ENCODE measurements at places on chromosomes 3 and 15. TPM values are rescaled to one million over a fixed set of nuclear protein-coding genes. Genes with fewer than 3 reads are reported as not detected.
A peak's percentile ranks its signal among the peaks of the same experiment; 100 is the strongest.

FRMD5 gene
- total RNA-seq: not detected

PIGZ gene
- 3.5 TPM for total RNA-seq

DNA sequence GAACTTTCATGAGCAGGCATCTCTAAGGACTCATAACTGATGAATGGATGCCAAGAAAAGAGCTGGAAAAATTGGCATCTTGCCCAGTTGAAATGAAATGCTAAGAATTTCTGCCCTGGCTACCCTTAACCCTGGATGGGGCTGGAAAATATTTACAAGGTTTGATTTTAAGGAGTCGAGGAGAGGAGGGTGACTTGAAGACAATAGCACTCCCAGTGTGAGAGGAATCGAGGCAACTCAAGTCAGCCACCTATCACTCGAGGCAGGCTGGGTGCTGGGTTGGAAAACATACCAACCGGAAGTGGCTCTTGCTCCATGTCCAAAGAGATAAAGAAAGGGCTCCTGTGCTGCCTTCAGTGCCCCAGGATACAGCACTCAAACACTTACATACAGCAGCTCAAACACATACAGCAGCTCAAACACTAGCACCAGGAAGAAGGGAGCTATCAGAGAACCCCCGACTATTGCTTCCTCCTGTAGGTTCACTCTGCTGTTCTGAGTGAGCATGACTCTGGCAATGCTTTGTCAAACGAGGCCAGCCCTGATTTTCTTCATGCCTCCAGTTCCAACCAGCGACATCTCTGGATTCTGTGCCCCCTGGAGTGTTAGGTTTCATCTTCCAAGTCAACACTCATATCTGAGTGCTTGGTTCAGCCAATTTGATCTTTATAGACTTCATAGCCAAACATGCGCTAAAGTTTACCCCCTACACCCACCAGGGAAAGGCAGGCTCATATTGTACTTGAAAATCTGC lies 4.9 kb downstream of the PRICKLE2 start:
- H3K27me3 ChIP-seq: no peaks in the 10 kb centered on the region
- no peak for DNase-seq
- H3K36me3 ChIP-seq: no peaks in the 10 kb centered on the region
- peak overlapping the region; percentile 35 for H3K27ac ChIP-seq

GRCh38 chr3:2944628-2945027 lies 165.5 kb downstream of the IL5RA start:
- no peaks in the 10 kb centered on the region for H3K4me1 ChIP-seq
- H3K4me3 ChIP-seq: no peak overlapping the region
- no peaks in the 10 kb centered on the region for H3K36me3 ChIP-seq
- DNase-seq: no peak

DNA sequence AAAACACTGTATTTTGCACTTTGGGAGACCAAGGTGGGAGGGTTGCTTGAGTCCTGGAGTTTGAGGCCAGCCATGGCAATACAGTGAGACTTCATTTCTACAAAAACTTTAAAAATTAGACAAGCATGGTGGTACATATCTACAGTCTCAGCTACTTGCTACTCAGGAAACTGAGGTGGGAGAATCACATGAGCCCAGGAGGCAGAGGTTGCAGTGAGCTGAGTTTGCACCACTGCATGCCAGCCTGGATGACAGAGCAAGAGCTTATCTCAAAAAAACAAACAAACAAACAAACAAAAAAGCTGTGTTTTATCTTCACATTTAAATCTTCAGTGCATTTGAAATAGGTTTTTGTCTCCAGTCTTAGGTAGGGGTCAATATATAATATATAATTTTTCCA lies 4.8 kb upstream of the SLC9C1 start:
- H3K4me1 ChIP-seq: peaks cover 24% of the 10 kb centered on the region
- no peak overlapping the region for H3K4me3 ChIP-seq
- no peaks in the 10 kb centered on the region for H3K27me3 ChIP-seq
- DNase-seq: no peak
- H3K27ac ChIP-seq: no peak overlapping the region
- H3K36me3 ChIP-seq: no peaks in the 10 kb centered on the region

GRCh38 chr15:80587816-80588456 lies 107.2 kb upstream of the ABHD17C start:
- H3K4me1 ChIP-seq: peaks cover 28% of the 10 kb centered on the region
- H3K27me3 ChIP-seq: no peaks in the 10 kb centered on the region
- H3K4me3 ChIP-seq: no peak overlapping the region
- DNase-seq: no peak

SMAD6 gene
- 1.7 TPM for total RNA-seq

GRCh38 chr3:161598639-161599038 lies 102.0 kb downstream of the OTOL1 start:
- DNase-seq: no peak
- no peaks in the 10 kb centered on the region for H3K27me3 ChIP-seq
- H3K4me1 ChIP-seq: no peaks in the 10 kb centered on the region
- no peaks in the 10 kb centered on the region for H3K36me3 ChIP-seq
- no peak overlapping the region for H3K27ac ChIP-seq
- no peak overlapping the region for H3K4me3 ChIP-seq

DNA sequence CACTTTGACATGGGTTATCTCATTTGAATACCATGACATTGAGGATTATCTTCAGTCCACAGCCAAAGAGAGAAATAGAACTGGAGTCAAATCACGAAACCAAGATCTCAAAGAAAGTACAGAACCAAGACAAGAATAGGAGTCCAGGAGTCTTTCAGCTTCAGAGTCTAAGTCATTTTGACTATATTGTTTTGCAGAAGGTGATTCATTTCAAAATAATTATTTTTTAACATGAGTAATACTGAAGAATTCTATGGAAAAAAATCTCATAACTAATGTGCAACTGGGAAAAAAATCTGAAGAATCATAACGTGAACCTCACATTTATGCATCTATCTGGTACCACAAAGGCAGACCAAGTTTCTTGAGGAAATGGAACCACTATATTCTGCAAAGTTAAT lies 60.3 kb downstream of the UBE3A start:
- no peaks in the 10 kb centered on the region for H3K4me1 ChIP-seq
- no peaks in the 10 kb centered on the region for H3K27me3 ChIP-seq
- DNase-seq: no peak
- peaks cover 47% of the 10 kb centered on the region for H3K36me3 ChIP-seq
- no peak overlapping the region for H3K27ac ChIP-seq
- no peak overlapping the region for H3K4me3 ChIP-seq

NMNAT3 gene
- total RNA-seq: 11.6 TPM

ROBO1 gene
- 42.6 TPM for total RNA-seq

SUCNR1 gene
- total RNA-seq: not detected

GRCh38 chr3:172717493-172718088 lies 6.7 kb upstream of the NCEH1 start:
- no peak for DNase-seq
- no peak overlapping the region for H3K4me3 ChIP-seq
- H3K27me3 ChIP-seq: no peaks in the 10 kb centered on the region
- H3K4me1 ChIP-seq: no peaks in the 10 kb centered on the region
- no peak overlapping the region for H3K27ac ChIP-seq

UCN2 gene
- total RNA-seq: 2.7 TPM

DNA sequence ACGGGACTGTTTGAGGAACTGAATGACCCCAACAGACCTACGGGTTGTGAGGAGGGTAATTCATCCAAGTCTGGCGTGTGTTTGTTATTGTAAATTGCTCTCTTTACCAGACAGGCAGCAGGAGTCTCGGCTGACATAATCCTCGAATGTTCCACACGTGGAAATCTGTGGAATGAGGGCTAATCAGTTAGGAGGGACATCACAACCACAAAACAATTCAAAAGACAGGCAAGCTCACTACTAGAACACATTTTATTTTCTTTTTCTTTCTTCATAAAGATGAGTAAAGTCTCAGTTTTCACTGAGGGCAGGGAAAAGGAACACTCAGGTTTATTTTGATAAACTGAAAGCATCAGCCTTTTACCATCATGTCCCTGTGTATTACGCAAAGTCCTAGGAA lies 53.8 kb downstream of the GRK7 start:
- peaks cover 12% of the 10 kb centered on the region for H3K4me1 ChIP-seq
- no peaks in the 10 kb centered on the region for H3K27me3 ChIP-seq
- no peak overlapping the region for H3K27ac ChIP-seq
- DNase-seq: no peak

CACNA2D2 gene
- not detected for total RNA-seq

CCR8 gene
- not detected for total RNA-seq

- no peaks in the 10 kb centered on the region for H3K4me1 ChIP-seq
- H3K27me3 ChIP-seq: peaks cover 6% of the 10 kb centered on the region
- H3K27ac ChIP-seq: no peak overlapping the region
- no peak for DNase-seq
- no peaks in the 10 kb centered on the region for H3K36me3 ChIP-seq
- H3K4me3 ChIP-seq: no peak overlapping the region
These were observed 45.8 kb upstream of the KBTBD8 start for GRCh38 chr3:66952357-66952756.

CHRM5 gene
- total RNA-seq: not detected

DNA sequence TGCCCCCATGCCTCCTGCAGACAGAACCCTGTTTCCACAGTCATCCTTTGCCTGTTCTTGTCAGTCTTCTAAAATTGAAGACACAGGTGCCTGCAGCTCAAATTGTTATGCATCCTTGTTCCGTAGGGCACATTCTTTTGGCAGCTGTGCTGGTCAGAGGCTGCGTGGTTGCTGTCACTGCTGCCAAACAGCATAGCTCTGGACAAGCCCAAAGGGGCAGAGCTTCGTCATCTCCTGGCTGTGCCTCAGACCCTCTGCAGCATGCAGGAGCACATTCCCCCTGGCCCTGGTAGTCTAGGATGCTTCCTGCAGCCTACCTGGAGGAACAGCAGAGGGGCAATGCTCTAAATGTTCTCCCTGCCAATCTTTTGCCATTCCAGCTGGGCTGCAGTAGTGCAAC lies 2.1 kb upstream of the FBXL22 start:
- peak overlapping the region; percentile 92 for H3K27ac ChIP-seq
- H3K4me1 ChIP-seq: peaks cover 7% of the 10 kb centered on the region
- H3K36me3 ChIP-seq: peaks cover 5% of the 10 kb centered on the region

TTC21A gene
- total RNA-seq: 2.9 TPM

HIGD1A gene
- total RNA-seq: 239 TPM

GRCh38 chr3:156459434-156459833 lies 95.5 kb downstream of the SSR3 start:
- H3K36me3 ChIP-seq: no peaks in the 10 kb centered on the region
- H3K27me3 ChIP-seq: no peaks in the 10 kb centered on the region
- H3K27ac ChIP-seq: no peak overlapping the region
- DNase-seq: no peak
- H3K4me3 ChIP-seq: no peak overlapping the region

DNA sequence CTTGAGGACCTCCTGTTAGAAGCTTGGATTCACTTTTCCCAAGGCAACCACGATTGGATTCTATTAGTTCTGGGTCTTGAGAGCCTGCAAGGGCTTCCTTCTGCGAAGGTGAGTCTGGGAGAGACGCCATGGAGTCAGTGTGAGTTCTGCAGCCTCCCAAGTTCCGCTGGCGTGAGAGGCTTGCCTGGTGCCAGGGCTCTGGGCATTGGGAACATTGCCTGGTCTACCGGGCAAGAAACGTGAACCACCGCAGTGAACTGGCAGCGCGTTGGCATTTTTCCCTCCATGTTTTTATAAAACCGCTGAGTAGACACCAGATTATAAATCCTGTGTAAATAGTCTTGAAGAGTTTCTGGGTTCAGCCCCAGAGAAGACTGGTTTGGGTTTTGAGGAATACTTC lies 160.9 kb downstream of the IGF1R start:
- DNase-seq: no peak
- no peaks in the 10 kb centered on the region for H3K27me3 ChIP-seq
- no peak overlapping the region for H3K4me3 ChIP-seq
- peaks cover 6% of the 10 kb centered on the region for H3K4me1 ChIP-seq
- no peak overlapping the region for H3K27ac ChIP-seq

- H3K27me3 ChIP-seq: no peaks in the 10 kb centered on the region
- H3K36me3 ChIP-seq: no peaks in the 10 kb centered on the region
- no peak for DNase-seq
- H3K4me3 ChIP-seq: no peak overlapping the region
These were observed 302.1 kb downstream of the NSUN3 start for GRCh38 chr3:94365006-94365405.
